ENCODE measurements at places on chromosomes 16 and 17.

DNA sequence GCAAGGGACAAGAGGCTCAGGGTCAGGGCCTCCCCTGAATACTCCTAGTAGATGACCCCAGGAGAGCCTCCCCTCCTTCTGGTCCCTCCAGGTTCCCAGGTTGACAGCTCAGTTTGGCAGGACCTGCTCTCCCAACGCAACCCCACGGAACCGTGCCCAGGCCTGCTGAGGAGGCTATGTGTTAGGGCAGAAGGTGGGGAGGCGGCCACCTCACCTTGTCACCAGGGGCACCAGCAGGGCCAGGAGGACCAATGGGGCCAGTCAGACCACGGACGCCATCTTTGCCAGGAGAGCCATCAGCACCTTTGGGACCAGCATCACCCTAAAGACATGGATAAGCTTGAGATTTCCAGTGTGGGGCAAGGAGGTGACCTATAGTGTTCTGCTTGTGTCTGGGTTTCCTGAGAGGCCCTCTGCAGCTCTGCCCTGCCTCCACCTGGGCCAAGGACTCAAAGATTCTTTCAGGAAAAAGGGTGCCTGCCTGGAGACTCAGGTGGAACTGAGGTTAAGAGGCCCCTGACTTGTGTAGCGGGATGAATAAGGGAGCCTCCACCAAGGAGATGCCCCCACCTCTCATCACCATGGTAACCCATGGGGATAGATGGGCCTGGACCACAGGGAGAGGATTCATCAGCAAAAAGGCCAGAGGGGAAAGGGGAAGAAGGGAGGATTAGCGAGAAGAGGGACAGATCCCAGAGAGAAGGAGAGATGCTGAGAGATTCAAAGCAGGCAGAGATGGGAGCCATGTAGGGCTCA lies 10.7 kb downstream of the COL1A1 start:
- no peak for DNase-seq

- no peak for DNase-seq
These were observed 174.9 kb downstream of the RAB11FIP4 start for GRCh38 chr17:31566247-31566991.

GRCh38 chr17:44920565-44920940 lies 5.3 kb upstream of the GFAP start:
- no peak for DNase-seq

DNA sequence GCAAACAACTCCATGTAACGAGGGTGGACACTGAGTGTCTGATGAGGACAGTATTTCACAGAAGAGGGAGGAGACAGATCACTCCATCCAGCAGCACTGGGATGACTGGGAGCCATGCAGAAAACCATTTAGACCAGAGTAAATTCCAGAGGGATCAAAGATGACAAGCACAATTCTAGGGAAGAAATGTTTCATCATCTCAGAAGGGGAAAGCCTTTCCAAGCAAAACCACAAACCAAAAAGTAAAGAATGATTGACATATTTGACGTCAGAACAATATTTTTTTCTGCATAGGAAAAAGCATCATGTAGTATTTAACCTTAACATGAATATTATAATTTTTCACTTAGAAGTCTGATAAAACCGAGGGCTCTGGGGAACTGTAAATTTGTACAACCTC lies 4.8 kb downstream of the DNASE1 start:
- no peak for DNase-seq

DNA sequence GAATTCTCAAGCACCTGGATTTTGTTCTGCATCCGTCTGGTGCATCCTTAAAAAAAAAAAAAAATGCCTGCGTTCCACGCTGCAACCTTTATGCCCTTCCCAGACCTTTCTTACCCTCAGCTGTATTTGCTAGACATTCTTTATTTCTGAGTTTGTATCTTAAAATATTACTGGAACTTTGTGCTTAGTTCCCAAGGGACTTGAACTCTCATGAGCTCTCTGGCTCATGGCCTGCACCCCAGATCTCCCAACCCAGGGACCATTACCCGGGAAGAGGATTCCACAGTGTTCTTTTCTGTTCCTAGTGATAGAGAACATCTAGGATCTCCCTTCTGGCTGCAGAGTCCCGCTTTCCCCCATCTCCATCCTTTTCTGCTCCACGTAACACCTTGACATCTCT lies 28.9 kb upstream of the CLEC18A start:
- no peak for DNase-seq

DNA sequence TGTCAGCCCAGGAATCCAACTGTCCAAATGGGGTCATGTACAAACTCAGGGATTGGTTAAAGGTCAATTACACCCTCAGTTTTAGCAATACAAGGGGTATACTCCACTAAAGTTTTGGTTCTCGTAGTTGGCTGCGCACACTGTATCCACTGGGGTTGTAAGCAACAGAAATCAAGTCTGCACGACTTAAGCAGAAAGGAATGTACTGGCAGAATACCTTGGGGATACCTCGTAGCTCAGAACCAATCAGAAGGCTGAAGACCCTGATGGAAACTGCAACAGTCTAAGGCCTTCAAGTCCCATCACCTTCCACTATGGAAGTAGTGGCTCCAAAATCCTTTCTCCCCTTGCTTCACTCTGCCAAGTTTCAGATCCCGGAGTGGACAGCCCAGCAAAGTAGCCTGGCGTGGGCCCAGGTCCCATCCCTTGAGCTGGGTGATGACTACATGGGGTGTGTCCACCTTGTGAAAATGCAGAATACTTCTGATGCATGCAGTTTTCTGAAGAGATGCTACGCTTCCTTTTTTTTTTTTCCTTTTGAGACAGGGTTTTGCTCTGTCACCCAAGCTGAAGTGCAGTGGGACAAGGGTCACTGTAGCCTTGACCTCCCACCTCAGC lies 21.1 kb upstream of the RPH3AL start:
- no peak for DNase-seq

DNA sequence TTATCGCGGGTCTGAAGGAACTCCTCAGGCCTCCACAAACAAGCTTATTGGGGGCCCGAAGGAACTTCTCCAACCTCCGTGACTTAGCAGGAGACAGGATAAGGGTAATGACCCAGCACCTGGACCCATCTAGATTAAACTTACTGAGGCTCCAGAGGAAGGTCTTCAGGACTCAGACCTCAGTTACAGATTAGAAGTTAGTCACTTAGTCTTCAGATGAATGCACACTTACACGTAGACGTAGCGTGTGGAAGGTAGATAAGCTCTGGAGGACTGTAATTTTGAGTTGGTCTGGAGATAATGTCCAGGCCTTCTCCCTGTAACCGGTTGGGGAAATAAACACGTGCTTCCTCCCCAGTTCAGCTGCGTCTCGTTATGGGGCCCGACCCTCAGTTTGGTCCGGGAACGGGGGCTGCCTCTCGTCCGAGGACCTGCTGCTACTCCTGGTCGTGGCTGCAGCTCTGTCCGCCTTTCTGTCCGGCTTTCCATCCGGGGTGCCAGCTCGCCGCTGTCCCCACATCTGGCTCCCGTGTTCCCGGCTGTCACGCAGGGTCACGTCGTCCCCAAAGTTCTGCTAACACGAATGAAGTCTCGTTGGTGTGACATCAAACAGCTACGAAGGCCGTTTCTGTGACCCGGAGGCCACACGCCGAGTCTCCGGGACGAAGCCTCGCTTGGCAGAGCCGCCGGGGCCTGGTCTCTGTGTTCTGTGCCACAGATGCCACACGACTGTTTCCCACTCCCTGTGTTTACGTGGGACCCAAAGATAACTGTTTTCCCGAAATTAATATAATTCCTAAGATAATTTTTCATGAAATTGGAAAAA lies 11.8 kb upstream of the SECTM1 start:
- no peak for DNase-seq

DNA sequence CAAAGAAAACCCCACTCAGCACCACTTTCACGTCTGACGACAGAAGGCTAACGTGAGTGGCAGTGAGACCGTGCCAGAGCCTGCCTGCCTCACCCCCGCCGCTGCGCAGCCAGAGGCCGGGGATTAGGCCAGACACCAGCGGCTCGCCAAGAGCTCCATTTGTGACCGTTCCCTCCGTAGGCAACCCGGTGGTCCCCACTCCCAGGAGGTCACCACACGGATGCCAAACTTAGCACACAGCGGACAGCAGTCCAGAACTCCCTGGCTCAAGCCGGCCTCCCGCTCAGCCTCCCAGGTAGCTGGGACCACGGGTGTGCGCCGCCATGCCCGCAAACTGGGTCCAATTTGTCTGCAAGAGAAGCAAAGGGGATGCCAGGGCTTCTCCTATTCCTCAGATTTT lies 104.6 kb downstream of the ANKRD11 start:
- no peak for DNase-seq

- no peak for DNase-seq
These were observed 23.9 kb downstream of the PITPNM3 start for GRCh38 chr17:6532441-6532885.

GRCh38 chr17:64183815-64184214 lies 53.9 kb upstream of the ERN1 start:
- DNase-seq, result no peak

DNA sequence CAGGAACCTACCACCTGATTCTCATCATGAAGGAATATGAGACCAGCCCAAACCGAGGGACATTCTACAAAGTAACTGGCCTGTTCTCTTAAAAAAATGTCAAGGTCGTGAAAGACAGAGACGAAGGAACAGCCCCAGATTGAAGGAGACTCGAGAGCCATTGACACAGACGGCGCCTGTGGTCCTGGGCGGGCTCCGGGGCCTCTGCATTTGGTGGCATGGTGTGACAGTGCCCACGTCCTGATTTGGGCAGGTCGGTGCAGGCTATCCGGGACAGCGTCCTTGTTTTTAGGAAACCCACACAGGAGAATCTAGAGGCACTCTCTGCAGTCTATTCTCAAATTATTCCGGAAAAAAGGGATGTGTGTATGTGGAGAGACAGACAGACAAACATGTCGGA lies 64.1 kb downstream of the ADCY9 start:
- no peak for DNase-seq

GRCh38 chr17:56912105-56912999 lies 1.5 kb downstream of the TRIM25 start:
- no peak for DNase-seq

GRCh38 chr17:77341069-77341541 lies 200.3 kb downstream of the SEC14L1 start:
- DNase-seq, result no peak

DNA sequence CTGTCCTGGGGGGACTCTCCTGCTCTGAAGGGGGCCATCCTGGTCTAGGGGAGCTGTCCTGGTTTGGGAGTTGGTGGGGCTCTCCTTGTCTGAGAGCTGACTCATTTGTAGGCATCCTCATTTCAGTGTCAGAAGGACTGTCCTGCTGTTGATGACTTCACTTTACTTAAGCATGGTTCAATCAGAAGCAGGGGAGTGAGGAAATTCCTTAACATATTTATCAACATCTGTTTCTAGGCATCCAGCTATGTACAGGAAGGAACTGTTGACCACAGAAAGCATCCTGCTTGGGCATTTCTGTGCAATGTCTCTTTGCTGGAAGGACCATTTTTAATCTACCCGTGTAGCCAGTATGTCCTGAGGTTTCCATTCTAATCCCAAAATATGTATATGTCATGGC lies 502.7 kb upstream of the HSBP1 start:
- no peak for DNase-seq

DNA sequence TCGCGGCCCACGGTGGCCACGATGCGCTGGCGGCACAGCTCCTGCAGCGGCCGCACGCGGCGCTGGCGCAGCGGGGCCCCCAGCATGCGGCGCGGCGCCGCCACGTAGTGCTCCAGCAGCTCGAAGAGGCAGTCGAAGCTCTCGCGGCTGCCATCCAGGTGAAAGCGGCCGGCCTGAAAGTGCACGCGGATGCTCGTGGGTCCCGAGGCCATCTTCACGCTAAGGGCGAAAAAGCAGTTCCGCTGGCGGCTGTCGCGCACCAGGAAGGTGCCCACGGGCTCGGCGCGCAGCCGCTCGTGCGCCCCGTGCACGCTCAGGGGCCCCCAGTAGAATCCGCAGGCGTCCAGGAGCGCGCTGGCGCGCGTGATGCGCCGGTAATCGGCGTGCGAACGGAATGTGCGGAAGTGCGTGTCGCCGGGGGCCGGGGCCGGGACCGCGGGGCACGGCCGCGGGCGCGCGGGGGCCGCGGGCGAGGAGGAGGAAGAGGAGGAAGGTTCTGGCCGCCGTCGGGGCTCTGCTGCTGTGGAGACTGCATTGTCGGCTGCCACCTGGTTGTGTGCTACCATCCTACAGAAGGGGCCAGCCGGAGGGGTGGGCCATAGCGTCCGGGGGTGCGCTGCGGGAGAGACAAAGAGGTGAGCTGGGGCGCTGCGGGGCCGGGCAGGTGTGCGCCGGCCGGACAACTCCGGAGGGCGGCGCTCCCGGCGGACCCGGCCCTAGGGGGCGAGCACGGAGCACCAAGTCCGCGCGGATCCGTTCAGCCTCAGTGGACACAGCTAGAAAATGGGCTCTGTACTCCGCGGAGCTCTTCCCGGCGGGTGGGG lies 879 bp downstream of the SOCS1 start:
- no peak for DNase-seq

DNA sequence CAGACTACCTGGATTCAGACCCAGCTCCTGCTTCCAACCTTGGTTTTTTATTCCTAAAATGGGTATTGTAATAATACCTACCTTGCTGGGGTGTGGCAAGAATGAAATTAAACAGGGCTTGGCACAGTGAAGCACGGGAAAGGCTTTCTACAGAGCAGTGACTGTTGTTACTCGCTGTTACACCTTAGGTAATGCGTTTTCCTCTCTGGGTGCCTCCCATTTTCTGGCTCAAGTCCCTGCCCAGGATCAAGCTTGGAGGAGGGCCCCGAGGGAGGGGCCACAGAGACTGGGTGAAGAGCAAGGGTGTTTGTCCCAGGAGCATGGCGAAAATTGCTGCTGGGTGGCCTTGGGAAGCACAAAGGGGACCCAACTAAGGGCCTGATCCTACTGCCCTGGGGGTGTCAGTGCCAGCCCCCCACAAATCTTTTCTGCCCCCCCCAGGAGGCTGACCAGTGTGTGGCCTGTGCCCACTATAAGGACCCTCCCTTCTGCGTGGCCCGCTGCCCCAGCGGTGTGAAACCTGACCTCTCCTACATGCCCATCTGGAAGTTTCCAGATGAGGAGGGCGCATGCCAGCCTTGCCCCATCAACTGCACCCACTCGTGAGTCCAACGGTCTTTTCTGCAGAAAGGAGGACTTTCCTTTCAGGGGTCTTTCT lies 13.3 kb downstream of the MIEN1 start:
- DNase-seq, result no peak

- no peak for DNase-seq
These were observed 15.7 kb upstream of the ABCC3 start for GRCh38 chr17:50618941-50619340.

DNA sequence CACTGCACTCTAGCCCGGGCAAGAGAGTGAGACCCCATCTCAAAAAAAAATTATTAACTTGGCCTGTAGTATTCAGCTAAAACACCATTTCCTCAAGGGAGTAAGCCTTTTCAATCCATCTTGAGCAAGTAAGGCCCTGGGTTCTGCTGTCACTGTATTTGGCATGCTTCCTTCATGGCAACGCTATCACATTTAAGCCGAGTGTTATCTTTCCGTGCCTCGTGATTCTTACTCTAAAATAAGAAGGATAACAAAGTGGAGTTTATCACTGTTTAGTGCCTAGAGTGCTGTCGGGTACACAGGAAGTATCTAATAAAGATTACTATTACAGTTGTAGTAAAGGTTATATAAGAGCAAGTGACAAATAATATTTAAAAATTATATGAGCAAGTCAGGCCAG lies 8.8 kb downstream of the VPS53 start:
- no peak for DNase-seq
